ENCODE measurements at places on chromosomes 5 and 9.

DNA sequence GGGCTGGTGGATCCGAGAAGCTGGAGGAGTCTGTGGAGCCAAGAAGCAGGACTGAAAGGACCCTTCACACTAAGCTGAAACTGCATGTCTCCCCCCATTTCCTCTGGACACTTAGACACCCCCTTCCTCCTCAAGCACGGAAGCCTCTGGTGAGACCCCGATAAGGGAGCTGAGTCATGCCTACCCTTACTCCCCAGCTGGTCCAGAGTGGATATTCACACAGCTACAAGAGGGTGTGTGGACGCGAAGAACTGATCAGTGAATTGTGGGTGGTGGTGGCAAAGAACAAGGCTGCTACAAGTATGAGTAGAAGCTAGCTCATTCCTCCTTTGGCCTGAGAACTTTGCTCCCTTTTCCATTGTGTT, 4.3 kb downstream of the TLN1 start:
- no peak for DNase-seq

DNA sequence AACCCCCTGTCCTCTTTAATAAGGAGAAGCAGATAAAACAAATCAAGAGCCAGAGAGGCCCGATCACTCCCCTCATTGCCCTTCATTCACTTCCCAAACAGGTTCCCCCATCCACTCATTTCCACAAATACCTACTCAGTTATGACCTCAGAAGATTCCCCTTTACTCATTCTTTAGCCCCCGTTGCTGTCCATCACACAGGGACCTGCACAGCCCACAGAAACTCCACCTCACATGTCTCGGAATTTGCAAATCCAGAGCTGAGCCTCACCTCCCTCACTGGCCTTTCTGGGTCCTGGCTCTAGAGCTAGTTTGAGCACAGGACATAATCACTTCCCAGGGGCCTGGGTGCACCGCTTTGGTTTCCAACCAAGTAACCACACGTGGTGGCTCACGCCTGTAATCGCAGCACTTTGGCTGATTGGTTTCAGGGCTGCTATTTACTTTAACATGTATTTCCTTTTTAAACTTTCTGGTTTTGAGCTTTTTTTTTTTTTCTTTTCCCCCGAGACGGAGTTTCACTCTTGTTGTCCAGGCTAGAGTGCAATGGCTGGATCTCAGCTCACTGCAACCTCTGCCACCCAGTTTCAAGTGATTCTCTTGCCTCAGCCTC, 17.8 kb downstream of the ATP6V0E1 start:
- DNase-seq, result no peak

GRCh38 chr5:174311531-174312269, 266.2 kb downstream of the NSG2 start:
- peak; percentile 84 for DNase-seq

GRCh38 chr5:18720002-18720401, 1085.7 kb downstream of the TAF11L14 start:
- DNase-seq, result no peak

DNA sequence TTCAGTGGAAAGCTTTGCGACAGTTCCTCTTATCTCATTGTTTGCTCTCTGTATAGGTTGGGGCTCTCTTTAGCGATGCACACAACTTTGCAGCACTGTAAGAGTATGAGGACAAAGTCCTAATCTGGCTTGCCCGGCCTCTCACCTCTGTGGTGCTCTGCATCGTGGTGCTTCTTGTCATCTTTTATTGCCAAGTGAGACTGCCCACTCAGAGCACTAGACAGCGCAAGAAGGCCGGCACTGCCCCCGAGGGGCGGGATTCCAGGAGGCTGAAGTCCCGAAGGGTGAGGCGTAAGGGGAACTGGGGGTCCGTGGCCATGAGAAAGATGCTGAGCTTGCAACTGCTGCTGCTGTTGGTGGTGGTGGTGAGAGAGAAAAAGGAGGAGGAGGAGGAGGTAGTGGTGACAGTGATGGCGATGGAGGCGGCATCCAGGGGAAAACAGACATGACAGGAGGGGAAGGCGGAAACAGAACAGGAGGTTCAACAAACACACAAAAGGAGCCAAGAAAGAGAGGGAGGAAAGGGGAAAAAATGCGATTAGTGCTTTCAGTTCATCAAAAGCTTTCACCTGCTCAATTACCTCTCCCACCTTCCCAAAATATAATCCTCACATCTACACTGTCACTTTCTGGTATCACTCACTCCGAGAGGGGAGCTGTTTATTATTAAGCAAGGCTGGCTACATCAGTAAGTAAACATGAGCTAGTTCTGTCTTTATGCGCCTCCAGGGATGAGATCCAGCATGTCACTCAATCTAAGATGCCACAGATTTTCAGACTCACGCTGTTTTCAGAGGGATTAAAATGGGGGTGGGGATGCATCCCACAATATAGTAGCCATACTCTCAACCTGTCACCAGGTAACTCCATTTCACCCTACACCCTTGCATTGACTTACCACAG, 55.1 kb downstream of the TLE1 start:
- no peak for DNase-seq

DNA sequence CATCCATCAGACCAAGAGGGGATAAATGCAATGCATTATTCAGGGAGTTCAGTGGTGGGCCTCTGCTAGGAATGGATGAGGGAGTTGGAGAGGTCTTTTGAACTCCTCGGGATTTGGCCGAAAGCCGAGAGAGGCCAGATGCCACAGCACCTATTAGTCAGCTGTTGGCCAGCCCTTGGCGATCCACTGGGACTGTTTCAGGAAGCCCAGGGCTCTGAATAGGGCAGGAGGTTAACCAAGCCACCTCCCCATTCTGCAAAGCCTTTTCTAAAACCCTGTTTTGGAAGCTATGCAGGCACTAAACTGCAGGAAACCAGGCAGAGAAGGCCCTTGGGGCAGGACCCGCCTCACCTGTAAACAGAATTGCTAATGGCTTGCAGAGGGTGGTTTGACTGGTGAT, 37.8 kb downstream of the ASTN2 start:
- no peak for DNase-seq

DNA sequence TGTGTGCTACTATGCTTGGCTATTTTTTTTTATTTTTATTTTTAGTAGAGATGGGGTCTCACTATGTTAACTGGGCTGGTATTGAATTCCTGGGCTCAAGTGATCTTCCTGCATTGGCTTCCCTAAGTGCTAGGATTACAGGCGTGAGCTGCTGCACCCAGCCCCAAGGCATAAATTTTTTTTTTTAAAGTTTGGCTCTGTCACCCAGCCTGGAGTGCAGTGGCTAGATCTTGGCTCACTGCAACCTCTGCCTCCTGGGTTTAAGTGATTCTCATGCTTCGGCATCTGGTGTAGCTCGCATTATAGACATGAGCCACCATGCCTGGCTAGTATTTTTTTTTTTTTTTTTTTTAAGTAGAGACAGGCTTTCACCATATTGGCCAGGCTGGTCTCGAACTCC, 70.3 kb downstream of the RAB24 start:
- DNase-seq, result no peak

- DNase-seq, result no peak
Measured at GRCh38 chr9:84151236-84151635, 170.6 kb downstream of the RMI1 start.

GRCh38 chr9:107119735-107120134, 163.3 kb upstream of the RAD23B start:
- no peak for DNase-seq

DNA sequence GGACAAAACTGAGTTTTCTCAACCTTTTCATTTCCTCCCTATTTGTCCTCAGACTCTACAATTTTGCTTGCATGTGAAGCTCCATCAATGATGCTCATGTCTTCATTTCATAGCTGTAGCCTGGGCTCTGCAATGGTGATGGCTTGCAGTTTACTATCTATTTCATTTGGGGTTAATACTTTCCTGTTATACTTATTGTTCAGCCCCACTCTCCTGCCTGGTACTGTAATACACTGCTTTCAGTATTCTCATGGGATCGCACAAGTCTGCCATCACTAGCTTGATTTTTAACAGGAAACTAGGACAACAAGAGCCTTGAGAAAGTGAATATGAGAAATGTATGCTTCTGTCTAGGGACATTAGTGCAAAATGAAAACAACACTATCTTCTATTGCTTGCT, 84.2 kb upstream of the SEMA6A start:
- DNase-seq, result no peak

- DNase-seq, result no peak
Measured at GRCh38 chr5:2525351-2525750, 226.1 kb downstream of the IRX2 start.

GRCh38 chr5:180873615-180874520, 12.8 kb upstream of the ZFP62 start:
- no peak for DNase-seq

DNA sequence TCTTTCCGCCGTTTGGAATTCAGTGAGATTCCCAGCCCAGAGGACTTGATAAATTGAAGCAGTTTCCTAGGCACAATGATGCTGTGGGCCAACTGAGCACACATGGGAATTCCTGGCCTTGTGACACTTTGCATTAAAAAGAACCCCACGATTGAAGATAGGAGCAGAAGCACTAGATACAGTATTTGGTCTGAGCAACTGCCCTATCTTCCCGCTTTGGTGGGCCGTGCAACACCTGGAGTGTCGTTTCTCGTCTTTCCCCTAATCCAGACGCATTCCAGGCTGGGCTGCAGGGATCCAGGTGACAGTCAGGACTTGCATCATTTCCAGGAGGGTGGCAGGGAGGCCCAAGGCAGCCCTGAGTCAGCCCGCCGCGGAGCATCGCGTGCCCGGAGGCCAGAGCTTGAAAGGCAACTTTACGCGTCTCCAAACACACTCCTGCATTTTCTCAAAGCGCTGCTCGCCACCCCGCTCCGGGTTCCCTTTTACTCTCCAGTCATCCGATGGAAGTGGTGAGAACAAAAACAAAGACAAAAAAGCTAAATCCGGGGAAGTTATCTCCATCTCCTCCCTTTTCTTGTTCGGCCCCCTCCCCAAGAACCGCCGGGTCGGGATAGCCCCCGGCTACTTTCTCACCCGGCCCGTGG, 753 bp upstream of the STC2 start:
- DNase-seq, result peak; percentile 45

DNA sequence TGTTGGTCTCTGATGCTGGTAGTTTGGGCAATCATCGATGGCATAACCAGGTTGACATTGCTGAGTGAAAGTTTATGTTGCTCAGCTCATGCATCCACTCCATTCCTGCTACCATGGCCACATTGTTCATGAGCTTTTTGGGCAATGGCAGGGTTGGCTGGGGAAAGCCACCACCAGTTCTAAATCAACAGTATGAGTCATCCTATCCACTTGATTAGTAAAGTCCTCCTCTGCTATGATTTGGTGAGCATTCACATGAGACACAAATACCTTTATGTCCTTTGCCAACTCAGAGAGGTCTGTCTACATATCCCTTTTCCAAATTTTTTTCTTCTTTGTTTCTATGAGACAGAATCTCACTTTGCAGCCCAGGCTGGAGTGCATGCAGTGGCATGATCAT, 129.7 kb upstream of the FBN2 start:
- DNase-seq, result no peak

GRCh38 chr9:110099236-110100095, 108.5 kb downstream of the C9orf152 start:
- DNase-seq, result peak; percentile 74

- DNase-seq, result no peak
Measured at GRCh38 chr9:33923998-33924701, 107.2 kb downstream of the UBE2R2 start.

- DNase-seq, result no peak
Measured at GRCh38 chr5:34622098-34622400, 34.1 kb upstream of the RAI14 start.

DNA sequence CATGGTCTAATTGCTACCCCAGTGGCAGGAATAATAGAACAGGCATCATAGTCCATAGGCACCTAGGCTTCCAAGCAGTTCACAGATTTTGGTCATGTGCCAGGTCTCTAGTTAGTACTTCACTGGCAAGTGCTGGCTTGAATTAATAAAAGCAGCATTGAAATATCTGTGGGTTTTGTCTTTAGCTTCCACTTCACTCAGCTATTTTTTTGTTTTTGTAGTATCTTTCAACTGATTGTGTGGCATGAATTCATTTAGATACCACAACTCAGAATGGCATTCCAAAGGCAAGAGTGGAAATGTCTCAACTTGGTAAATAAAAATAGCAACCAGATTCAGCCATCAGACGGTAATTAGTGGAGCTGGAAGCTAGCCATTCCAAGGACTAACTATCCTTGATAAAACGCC, 27.9 kb upstream of the ITGA2 start:
- DNase-seq, result peak; percentile 49

DNA sequence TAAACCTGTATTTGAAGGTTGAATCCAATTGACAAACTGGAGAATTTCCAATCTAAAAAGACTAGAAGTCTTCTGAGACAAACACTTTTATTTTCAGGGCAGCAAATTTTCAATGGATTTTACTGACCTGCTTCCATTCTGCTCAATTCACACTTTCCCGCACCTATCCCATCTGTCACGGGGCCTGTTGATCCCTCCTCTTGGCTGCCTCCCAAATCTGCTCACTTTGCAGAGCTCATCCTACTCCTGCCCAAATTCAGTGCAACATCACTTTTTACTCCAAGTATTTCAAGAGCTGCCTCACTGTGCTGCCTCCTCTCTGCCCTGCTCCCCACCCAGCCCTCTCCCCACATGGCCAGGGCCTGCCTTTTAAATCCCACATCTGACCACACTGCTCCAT, 35.1 kb downstream of the GOLM1 start:
- no peak for DNase-seq

GRCh38 chr5:156667616-156668015, 182.5 kb upstream of the PPP1R2B start:
- DNase-seq, result no peak

DNA sequence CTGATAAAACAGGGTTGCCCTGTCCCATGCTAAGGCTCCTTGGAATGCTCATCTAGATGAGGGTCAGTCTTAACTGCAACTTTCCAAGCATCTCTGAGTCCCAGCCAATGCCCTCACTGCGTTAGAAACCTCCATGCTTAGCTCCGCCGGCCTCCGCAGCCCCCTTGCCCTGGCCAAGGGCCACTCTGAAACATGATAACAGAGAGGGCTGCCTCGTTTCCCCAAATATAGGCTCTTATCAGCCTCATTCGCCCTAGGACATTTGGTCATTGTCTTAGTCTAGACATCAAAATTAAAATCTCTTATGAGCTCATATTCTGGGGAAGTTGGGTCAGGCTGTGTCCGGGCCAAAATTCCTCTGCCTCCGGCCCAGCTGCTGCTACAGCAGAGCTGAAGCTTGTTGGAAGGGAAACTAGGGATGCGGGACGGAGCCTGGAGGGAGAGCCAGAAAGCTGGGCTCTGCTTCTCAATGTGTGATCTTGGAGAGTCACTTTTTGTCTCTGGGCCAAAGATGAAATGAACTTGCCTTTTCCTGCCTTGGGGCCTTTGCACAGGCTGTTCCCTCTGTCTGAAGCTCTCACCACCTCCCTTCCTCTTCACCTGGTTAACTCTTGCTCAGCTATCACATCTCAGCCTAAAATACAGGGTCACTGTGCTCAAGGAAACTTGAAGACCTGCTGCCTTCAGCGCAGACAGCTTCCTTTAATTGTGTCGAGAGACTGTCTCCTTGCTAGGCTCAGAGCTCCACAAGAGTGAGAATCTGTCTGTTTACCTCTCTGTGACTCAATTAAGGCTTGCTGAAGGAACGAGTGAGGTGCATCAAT, 191.3 kb downstream of the RGS3 start:
- DNase-seq, result no peak
